ENCODE measurements at places on chromosomes 2 and 18.
A peak's percentile ranks its signal among the peaks of the same experiment; 100 is the strongest.

GRCh38 chr2:51846018-51846417 is 814.1 kb upstream of the NRXN1 start:
- DNase-seq = no peak

DNA sequence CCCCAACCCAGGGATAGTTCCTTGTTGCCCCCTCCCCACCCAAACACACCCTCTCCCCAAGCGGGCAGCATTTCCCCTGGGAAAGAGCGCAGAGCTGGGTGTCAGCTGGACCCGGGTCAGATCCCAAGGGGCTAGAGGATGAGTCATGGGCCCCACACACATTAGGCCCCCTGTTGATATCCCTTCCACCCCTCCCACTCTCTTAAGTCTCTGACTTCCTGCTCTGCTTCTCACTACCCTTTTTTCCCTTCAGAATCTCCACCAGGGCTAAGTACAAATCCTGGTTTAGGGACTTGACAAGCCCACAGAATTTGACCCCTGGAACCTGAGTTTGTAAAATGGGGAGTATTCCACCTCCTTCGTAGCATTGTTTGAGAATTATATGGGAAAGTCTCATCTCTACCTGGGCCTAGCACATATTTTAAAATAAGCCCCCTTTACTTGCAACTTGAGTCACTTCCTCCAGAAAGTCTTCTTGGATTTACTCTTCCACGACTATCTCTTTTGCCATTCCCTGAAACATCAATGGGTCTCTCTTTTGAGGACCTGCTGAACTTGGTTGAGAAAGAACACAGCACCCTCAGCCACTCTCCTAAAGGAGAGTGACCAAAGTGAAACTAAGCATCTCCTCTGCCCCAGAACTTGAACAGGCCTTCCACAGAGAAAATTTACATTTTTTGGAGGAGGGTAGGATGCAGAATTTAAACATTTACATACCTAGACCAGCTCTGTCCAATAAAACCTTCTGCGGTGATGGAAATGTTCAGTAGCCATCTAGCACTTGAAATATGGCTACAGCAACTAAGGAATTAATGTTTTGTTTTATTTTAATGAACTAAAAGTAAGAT is 4.7 kb downstream of the RTKN start:
- DNase-seq = no peak

DNA sequence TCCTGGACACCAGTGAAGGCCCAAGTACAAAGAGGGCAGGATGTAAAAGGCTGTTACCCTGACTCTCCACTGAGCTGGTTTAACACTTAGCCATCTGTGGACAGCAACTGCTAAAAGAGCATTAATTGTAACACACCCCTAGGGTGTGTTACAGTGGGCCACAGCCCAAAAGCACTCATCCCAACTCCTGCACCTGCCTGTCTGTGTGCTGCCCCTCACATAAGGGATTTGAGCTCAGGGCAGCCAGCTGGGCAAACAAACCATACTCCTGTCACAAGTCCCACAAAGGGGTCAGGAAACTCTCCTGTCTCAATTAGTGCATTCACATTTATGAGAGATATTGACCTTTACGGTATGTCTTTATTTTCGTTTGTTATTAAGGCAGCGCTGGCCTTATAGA is 833.1 kb upstream of the NXPH2 start:
- DNase-seq = no peak

DNA sequence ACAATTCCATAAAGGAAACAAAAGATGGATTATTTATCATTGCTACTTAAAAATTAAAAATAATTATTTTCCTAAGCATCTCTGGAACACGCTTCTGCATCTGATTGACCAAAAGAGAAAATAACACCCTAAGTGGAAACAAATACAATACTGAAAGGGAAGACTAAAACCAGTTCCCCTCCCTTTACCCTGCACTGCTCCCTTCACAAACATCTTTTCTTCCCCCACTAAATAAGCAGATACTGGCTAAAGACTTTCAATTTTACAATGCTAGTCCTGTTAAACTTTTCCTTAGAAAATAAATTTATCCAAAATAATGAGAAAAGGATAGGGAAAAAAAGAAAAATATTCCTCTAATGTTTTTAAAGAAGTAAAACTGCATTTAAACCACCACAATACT is 4.3 kb downstream of the NCKAP1 start:
- no peak for DNase-seq

DNA sequence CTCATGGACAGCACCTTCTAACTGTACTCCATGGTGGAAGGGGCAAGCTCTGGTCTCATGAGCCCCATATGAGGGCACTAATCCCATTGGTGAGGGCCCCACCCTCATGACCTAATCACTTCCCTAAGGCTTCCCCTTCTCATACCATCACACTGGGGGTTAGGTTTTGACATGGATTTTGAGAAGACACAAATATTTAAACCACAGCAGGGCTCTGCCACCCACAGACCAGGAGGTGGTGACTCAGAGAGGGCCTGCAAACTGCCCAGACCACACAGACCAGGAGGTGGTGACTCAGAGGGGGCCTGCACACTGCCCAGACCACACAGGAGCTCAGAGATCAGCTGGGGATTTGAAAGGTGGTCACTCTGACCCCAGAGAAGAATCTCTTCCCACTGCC is 222.0 kb downstream of the KLHL29 start:
- DNase-seq = no peak

- peak; percentile 6 for DNase-seq
Observed at GRCh38 chr2:53445383-53446070, 322.1 kb upstream of the CHAC2 start.

DNA sequence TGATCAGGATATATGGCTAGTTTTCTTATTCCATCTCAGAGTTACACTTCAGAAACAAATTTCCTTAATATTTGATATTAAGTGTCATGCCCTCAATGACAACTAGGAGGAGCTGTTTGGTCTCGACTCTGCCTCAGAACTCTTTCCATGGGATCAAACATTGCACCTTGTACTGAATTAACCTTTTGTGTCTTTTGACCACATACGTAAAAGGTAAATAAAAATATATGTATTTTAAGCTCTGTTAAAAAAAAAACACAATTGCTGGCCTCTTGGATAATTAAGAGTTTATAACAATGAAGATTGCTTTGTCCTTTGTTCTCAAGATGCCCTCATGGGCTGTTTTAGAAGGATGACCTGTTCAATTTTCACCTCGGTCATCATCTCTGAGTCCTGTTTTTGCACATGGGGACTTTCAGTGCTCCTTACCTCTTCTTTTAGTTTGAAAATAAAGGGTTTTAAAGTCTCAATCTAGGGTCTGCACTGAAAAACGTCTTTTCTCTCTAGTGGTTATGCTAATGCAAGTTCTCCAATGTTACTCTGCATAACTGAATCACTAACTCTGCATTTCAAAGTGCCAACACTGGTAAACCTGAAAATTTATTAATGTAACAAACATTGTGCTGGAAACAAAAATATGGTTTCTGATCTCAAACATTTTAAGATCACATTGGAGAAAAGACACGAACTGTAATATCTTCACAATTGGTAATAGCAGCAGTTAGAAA is 18.8 kb upstream of the FN1 start:
- peak; percentile 56 for DNase-seq

- DNase-seq = peak; percentile 32
Observed at GRCh38 chr2:160371251-160372009, 122.2 kb downstream of the RBMS1 start.

GRCh38 chr18:10062302-10063300 is 148.8 kb downstream of the VAPA start:
- DNase-seq = no peak

GRCh38 chr2:69745035-69745434 is 3.1 kb downstream of the ANXA4 start:
- no peak for DNase-seq

- no peak for DNase-seq
Observed at GRCh38 chr2:100196786-100197494, 54.5 kb upstream of the AFF3 start.

DNA sequence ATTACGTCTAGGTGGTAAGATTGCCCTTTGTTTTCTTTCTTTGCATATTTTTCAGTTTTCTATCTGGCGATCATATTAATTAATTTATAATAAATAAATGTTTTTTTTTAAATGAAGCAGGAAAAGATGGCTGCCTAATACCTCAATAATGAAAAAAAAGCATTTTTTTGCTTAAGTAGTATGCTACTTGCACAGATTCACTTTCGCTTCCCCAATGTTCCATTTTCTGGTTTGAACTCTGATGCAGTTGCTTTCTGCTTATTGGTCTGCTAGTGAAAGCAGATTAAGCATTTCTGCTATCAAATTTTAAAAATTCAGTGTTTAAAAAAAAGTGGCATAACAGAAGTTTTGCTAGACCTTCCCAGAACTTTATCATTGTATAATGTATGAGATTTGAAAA is 11.9 kb upstream of the TMEM182 start:
- no peak for DNase-seq

DNA sequence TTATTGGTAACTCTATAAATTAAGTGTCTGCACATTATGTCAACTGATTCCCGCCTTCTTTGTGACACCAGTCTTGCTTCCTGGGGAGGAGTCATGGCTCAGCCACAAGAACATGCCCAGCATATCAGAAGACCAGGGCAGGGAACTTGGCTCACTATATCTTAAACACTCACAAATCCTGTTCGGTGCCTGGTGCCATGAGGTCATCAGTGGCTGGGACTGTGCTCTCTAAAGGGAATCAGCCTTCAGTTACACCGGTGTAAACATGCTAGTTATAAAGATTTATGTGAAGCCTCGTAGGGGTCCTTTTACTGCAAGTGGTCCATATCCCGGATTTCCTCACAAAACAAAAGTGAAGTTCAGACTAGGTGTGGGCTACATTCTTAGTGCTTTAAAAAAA is 73.1 kb upstream of the ZNF521 start:
- no peak for DNase-seq

- no peak for DNase-seq
Observed at GRCh38 chr2:108194409-108195132, 45.2 kb upstream of the SULT1C3 start.

- DNase-seq = no peak
Observed at GRCh38 chr2:100234141-100234540, 88.2 kb downstream of the LONRF2 start.

DNA sequence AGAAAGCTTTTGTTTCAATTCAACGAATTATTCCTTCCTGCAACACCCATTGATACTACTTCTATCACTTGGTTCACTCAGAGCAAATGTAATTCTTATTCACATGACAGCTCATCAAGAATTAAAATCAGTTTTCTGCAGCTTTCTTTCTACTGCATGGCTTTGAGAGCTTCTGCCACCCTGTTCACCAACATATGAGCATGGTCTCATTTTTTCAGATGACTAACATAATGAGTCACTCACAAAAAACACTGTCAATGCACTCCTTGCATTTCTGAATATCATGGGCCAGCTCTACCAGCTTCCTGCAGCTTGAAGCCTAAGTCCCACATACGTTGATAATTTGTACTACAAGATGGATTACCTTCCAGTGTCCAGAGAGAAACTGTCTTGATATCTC is 342.9 kb downstream of the LRATD1 start:
- no peak for DNase-seq

GRCh38 chr2:61439241-61440002 is 31.5 kb downstream of the USP34 start:
- no peak for DNase-seq

GRCh38 chr18:49743117-49743567 is 70.2 kb downstream of the ACAA2 start:
- no peak for DNase-seq

- DNase-seq = no peak
Observed at GRCh38 chr2:72512376-72512775, 313.5 kb downstream of the EXOC6B start.

GRCh38 chr2:73263540-73264331 is 20.5 kb downstream of the FBXO41 start:
- no peak for DNase-seq

DNA sequence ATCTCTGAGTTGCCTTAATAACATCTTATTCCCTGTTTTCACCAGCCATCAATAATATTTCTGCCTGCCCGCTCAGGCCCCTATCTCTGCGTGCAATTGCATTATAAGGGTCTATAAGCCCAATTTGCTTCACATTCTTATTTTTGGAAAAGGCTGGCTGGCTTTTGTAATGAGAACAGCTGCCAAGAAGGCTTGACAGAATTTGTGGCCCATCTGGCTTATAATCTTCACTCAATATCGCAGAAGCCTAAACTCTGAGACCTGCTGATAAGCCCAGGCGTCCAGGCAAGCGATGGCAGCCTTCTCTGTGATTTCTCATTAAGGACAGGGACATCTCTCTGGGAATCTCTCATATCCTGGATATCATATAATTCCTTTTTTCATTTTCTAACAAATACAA is 1618.6 kb upstream of the CELF4 start:
- DNase-seq = no peak

GRCh38 chr2:26670931-26671460 is 21.5 kb upstream of the KCNK3 start:
- DNase-seq = no peak

- no peak for DNase-seq
Observed at GRCh38 chr2:191512216-191512835, 165.6 kb upstream of the NABP1 start.

DNA sequence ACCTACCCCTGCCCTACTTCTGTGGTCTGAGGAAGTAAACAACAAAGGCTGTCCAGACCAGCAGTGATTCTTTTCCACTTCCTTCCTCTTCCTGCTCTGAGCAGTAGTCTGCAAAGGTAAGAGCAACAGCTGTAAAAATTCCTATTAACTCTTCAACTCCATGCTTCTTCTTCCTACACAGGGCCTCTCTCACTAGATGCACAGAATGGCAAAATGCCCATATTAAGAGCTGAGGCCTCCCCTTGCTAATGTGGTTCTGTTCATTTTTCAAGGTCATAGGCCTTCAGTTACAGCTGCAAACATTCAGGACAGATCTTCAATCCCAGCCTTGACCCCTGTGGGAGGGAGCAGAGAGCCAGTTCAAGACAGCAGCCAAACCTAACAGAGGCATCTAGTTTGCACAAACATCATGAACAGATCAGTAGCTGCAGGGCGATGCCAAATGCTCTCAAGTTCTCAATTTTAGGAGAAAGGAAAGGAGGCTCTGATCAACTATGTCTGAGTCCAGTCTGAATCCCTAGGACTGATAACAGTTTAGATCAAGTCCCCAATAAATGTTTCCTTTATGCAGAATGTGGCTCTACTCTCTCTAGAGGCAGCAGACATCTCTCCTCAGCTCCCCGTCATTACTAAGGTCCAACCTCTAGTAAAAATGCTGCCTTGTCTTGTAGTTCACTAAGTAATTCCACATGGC is 20.9 kb downstream of the SLC40A1 start:
- DNase-seq = no peak

DNA sequence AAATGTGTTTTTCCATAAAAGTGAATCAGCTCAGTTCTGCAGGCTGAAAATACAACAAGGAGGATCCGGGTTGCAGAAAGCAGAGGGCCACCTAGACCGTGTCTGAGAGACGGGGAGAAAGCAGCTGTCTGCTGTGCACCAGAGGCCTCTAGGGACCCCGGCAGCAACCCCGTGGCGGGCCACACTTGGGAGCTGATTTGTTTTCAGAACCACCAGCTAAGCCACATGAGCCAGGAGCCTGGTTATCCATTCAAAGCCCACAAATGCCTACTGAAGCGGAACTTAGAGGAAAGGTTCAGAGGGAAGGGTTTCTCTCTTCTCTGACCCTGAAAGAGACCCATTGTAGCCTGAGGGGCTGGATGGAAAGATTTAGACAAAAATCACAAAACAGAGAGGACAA is 28.4 kb upstream of the ID2 start:
- no peak for DNase-seq

- peak; percentile 69 for DNase-seq
Observed at GRCh38 chr18:5073026-5073944, 123.8 kb downstream of the AKAIN1 start.

GRCh38 chr2:238019962-238020361 is 40.8 kb upstream of the SCLY start:
- no peak for DNase-seq

GRCh38 chr2:129347486-129348217 is 631.8 kb upstream of the RAB6C start:
- DNase-seq = peak; percentile 17

- peak; percentile 88 for DNase-seq
Observed at GRCh38 chr2:30230497-30231211, 680 bp upstream of the LBH start.
